Activated CD8-positive, alpha-beta memory T cell treated with anti-CD3 and anti-CD28 coated beads for 1 hour (primary cell): ENCODE measurements at places on chromosomes 6 and 20.
A peak's percentile ranks its signal among the peaks of the same experiment; 100 is the strongest.

DNA sequence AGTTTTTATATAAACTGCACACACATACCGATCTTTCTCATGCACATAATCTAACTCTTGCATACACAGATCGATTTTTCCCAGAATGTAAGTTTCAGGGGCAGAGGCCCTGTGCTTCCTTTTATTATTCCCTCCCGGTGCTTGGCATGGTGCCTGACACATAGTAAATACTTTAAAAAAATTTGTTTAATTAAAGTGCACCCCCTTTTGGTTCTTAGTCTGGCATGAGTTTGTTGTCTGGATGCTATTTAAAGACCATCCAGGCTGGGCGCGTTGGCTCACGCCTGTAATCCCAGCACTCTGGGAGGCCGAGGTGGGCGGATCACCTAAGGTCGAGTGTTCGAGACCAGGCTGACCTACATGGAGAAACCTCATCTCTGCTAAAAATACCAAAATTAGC is 5.4 kb upstream of the DEK start:
- no peak for DNase-seq

DNA sequence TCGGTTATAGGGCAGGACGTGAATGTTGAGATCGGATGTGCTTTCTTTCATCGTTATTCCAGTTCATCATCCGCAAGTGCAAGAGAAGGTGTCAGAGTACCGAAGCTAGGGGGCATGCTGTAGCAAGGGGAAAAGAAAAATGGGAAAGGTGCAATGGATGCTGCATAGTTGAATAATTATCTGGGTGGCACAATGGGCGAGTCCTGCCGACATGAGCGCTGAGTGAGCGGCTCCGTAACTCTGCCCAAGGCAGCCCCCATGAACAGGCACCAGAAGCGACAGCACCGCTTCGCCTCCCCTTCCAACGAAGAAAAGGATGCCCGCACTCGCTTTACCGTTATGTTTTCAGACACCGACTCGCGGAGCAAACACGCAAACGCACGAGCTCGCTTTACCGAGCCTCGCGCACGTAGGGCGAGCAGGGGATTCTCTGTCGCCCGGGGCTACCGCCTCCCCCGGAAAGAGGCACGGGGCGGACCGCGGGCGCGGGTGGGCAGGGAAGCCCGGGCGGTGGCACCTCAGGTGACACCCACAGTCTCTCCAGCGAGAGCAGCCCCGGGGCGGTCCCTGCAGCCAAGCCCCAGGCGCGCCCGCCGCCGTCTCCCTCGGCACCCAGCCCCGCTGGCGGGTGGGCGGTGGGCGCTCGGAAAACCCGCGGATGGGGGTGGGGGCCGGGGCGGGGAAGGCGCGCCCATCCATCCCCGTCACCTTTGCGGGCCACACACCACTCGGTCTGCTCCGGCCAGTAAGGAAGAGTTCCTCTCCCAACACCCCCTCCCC is 654 bp downstream of the WASF1 start:
- peak; percentile 41 for DNase-seq

GRCh38 chr6:27890445-27891319 is 21.5 kb downstream of the OR2B2 start:
- no peak for DNase-seq

GRCh38 chr6:100420711-100421110 is 44.0 kb downstream of the SIM1 start:
- DNase-seq, result no peak
